ENCODE measurements at places on chromosomes 12 and 14.

GRCh38 chr12:81758421-81759189, 545 bp downstream of the PPFIA2 start:
- peak; percentile 23 for DNase-seq

GRCh38 chr12:52293926-52294325, 2.6 kb upstream of the KRT81 start:
- no peak for DNase-seq

DNA sequence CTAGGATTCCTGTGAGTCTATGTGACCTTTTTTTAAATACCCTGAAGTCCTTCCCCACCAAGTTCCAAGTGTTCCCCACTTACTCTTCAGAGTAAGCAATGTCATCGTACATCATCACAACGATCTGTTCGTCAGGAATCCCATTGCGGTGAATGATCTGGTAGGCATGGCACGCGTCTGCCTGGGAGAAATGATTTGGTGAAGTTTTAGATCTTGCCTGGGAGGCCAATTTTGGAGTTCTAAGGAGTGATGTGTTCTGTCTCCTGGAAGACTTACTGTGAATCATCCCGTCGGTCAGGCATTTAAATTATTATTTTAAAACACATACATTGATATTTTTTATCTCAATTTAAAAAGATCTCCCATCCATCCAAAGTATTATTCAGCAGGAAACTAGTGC, 29.8 kb downstream of the LGMN start:
- DNase-seq: no peak

GRCh38 chr14:31428011-31428410, 7.7 kb upstream of the HEATR5A start:
- DNase-seq: no peak

DNA sequence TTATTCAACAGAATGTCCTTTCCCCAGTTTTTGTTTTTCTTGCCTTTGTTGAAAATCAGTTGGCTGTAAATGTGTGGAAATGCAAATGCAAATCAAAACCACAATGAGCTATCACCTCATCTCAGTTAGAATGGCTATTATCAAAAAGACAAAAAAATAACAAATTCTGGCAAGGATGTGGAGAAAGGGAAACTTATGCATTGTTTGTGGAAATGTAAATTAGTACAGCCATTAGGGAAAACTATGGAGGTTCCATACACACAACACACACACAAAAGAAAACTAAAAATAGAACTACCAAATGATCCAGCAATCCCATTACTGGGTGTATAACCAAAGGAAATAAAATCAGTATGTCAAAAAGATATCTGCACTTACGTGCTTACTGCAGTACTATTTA, 518.8 kb upstream of the ATXN7L3B start:
- no peak for DNase-seq

- DNase-seq: no peak
These were observed 325.0 kb upstream of the TBX3 start for GRCh38 chr12:115008929-115009328.

- no peak for DNase-seq
These were observed 91.1 kb downstream of the CMKLR1 start for GRCh38 chr12:108248011-108248410.

DNA sequence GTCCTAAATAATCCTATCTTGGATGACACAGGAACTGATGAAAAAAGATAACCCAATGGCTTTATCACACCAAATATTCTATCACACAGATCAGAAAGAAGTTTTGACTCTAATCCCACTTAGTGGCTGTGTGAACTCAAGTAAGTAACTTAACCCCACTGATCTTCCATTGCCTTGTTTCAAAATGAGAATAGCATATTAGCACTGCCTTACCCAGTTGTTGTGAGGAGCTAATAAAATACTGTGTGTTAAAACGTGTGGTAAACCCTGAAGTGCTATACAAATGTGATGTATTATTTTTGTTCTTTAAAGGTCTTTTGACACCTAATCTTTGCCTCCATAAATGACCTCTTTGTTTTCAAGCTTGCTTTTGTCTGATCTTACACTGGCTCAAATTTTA, 60.9 kb upstream of the ARID2 start:
- peak; percentile 29 for DNase-seq

GRCh38 chr12:126347421-126347820, 1282.2 kb downstream of the AACS start:
- no peak for DNase-seq

Data from activated CD4-positive, alpha-beta T cell treated with anti-CD3 and anti-CD28 coated beads, Interleukin-2, Interleukin-6, amounts not matched to agents 100 ng/mL and 50 ng/mL, durations not matched to agents 16 hours and 8 hours (primary cell).